ENCODE measurements at places on chromosomes 3 and 15.

- no peak for DNase-seq
Measured at GRCh38 chr3:13791198-13792050, 88.4 kb downstream of the WNT7A start.

- DNase-seq, result no peak
Measured at GRCh38 chr15:77812664-77813063, 180.0 kb upstream of the LINGO1 start.

GRCh38 chr3:17481116-17481515 lies 261.3 kb downstream of the TBC1D5 start:
- no peak for DNase-seq

- DNase-seq, result no peak
Measured at GRCh38 chr15:51672913-51673857, 8.1 kb upstream of the SCG3 start.

DNA sequence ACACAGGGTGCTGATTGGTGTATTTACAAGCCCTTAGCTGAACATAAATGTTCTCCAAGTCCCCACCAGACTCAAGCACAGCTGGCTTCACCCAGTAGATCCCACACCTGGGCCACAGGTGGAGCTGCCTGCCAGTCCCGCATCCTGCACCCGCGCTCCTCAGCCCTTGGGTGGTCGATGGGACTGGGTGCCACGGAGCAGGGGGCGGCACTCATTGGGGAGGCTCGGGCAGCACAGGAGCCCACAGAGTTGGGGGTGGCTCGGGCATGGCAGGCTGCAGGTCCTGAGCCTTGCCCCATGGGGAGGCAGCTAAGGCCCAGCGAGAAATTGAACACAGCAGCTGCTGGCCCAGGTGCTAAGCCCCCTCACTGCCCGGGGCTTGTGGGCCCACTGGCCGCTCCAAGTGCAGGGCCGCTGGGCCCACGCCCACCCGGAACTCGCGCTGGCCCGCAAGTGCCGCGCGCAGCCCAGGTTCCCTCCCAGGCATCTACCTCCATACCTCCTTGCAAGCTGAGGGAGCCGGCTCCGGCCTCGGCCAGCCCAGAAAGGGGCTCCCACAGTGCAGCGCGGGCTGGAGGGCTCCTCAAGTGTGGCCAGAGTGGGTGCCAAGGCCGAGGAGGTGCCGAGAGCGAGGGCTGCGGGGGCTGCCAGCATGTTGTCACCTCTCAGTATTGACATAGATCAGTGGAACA lies 442.7 kb downstream of the OCA2 start:
- DNase-seq, result no peak

DNA sequence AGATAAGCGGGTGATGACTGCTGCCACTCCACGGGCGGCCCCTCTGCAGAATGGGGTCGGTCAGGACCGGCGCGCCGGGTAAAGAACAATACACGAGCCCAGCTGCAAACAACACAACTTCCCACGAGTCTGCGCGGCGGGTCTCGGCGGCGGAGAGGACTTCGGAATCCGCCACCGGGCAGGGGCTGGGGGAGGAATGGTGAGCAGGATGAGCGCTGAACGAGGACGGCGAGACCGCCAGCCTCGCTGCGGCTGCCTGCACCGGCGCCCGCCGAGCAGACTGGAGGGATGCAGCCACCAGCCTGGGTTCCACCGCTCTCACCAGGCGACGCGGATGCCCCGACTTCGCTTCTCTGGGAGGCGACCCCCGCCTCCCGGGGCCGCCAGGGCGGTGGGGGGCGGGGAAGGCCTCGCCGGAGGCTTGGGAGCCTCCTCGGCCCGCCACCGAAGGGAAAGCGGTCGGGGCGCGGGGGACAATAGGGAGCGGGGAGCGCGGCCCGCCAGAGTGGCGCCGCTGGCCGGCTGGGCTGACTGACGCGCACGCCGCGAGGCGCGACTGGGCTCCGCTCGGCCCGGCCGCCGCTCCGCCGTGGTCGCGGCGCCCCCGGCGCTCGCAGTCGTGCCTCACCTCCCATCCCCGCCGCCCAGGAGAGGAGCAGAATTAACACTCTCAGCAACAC lies 515 bp downstream of the ADAM10 start:
- no peak for DNase-seq

DNA sequence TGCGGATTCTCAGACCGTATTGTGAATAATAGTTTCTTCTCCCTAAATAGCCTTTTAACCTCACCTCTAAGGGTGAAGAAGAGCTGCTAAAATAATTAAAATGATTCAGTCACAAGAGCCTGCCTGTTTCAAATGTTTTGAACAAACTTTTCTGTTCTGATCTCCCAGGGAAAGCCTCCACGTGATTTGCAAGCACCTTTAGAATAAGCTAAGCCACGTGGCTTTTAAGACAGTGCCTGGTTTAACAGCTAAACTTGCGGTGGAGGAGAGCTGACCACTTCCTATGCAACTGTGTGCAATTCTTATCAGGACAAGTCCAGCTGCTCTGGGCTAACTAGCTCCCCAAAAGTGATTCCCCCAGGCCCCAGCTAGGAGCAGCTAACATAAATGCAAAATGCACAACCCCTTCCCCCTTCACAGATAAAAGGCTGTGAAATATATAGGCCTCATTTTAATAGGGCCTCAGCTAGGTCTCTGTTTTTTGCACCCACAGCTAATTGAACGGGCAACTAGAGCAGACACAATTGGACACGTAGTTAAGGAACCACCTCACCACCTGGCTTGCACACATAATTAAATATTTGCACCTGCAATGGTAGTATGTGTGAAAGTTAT lies 401.2 kb upstream of the NR2F2 start:
- no peak for DNase-seq

- DNase-seq, result no peak
Measured at GRCh38 chr3:139629033-139629432, 48.7 kb downstream of the NMNAT3 start.

- peak; percentile 55 for DNase-seq
Measured at GRCh38 chr15:55916666-55917409, 76.6 kb downstream of the NEDD4 start.

GRCh38 chr3:60774617-60775016 lies 476.6 kb downstream of the FHIT start:
- no peak for DNase-seq

- DNase-seq, result peak; percentile 98
Measured at GRCh38 chr3:40971191-40972168, 227.8 kb upstream of the CTNNB1 start.

DNA sequence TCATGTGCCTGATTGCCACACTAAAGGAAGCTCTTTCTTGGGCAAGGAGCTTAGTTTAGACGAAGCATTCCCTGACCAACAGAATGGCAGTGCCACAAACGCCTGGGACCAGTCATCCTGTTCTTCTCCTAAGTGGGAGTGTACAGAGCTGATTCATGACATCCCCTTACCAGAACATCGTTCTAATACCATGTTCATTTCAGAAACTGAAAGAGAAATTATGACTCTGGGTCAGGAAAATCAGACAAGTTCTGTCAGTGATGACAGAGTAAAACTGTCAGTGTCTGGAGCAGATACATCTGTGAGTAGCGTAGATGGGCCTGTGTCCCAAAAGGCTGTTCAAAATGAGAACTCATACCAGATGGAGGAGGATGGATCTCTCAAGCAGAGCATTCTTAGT lies 18.4 kb downstream of the SENP5 start:
- DNase-seq, result no peak

DNA sequence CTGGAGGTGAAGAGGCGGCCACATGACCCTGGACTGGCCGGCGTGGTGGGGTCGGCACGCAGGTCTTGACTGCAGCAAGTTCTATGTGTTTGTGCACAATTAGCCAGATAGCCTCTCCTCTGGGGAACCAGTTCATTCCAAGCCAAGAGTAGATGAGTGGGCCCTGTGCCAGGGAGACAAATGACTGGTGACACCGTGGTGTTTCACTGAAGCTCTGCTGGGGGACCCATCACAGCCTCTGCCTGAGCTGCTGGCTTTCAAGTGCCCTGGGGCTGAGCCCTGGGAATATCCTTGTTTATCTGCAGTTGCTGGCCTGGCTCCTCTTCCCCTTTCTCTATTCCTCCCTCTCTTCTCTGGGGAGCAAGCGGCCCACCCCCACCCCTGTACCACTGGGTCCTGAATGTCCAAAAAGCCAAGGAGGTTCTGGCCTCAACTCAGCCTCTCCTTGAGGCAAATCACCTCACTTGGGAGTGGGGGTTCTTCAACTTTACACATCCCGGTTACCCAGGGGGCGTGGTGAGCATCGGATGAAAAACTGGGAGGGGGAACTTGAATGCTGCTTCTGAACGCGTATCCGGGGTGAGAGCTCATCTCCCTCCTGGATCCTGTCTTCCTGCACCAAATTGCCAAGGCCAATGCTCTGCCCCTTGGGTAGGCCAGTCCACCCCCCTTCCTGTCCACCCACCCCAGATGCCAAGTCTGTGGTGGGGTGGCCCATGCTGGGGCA lies 199.6 kb upstream of the LYSMD4 start:
- no peak for DNase-seq

- DNase-seq, result no peak
Measured at GRCh38 chr15:49987198-49987785, 131.7 kb downstream of the ATP8B4 start.

DNA sequence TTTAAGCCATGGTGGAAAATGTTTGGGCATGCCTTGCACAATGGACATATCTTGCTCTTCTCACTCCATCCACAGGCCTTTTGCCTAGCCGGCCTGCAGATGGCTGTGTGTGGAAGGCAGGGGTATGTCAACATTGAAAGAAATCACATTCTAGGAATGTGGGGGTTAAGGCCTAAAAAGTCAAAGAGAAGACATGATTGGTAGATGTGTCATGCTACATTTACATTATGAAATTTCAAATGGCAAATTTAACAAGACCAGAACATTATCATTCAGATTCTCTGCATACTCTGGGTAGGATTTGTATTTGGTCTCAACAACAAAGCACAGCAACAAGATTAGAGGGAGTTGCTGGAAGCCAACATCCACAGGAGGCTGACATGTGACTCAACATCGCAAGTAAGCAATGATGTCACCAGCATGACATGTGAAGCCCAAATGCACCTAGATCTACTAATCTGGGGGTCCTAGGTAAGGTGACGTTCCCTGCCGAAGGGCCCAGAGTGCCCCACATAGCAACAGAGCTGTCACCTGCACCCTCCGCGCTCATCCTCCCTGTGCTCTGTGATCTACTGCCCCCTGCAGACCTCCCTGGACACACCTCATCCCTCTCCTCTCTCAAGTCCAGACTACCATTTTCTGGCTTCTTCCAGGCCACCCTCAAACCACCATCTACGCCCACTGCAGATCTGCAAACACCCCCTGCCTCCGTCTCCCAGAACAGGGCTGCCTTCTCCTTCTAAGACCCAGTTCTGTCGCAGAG lies 39.4 kb downstream of the CLDN18 start:
- peak; percentile 21 for DNase-seq

- no peak for DNase-seq
Measured at GRCh38 chr3:54928046-54928770, at the start of gene LRTM1. Gene LRTM1, minus strand, starts transcription at chr3:54928059. Its CDS starts 148 bp downstream, at chr3:54927911.

- no peak for DNase-seq
Measured at GRCh38 chr15:97023488-97023844, 693.0 kb downstream of the NR2F2 start.

GRCh38 chr15:70763120-70763949 lies at the start of gene UACA:
Gene UACA, minus strand, starts transcription at chr15:70763558. Its CDS starts 151 bp downstream, at chr15:70763407.
- DNase-seq, result peak; percentile 91

- no peak for DNase-seq
Measured at GRCh38 chr3:171845481-171846284, 2.5 kb downstream of the TMEM212 start.

- DNase-seq, result no peak
Measured at GRCh38 chr3:156620260-156620659, 54.1 kb upstream of the TIPARP start.

GRCh38 chr3:134333522-134334181 lies 40.6 kb downstream of the AMOTL2 start:
- DNase-seq, result no peak

DNA sequence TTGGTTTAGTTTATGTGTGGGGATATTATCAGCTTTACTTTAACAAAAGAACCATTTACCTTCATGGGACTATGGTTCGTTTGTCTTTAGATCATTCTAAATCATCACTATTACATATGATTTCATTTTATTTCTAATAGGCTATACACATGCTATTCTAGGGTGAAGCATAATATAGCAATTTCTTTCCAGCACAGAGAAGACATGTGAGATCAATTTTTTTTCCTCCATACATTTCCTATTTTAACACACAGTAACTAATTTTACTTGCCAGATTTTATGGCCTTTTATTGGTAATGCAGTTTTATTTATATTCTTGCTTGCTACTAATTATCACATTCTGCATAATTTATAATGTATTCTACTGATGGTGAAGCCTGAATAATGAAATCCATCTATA lies 287.1 kb downstream of the ROBO1 start:
- no peak for DNase-seq

DNA sequence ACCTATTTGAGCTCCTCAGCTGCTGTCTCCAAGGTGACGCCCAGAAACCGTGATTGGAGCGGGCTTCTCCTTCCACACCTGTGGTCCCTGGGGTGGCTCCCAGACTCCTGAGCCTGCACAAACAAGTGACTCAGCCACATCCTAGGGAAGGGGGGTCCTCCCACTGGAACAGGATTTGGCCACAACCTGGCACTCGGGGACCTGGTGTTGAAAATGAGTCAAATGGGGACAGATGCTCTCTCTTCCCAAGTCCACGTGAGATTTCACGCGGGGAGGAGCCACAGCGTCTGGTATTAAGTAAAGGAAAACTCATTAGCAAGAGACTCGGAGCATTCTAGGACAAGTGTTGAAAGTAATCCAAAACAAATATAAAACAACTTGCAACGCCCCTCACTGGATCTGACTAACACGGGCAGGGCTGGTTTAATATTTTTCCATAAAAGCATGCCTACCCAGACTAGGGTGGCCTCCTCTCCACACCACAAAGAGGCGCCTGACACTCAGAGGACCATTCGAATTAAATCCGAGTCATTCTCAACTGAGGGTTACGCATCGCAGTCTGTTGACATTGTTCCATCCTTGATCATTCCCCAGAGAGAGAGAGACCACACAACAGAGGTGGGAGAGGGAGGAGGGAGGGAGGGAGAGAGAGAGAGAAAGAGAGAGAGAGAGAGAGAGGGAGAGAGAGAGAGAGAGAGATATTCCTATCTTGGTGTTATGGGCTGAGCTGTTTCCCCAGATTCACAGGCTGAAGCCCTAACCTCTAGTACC lies 74.4 kb downstream of the MGLL start:
- peak; percentile 93 for DNase-seq

DNA sequence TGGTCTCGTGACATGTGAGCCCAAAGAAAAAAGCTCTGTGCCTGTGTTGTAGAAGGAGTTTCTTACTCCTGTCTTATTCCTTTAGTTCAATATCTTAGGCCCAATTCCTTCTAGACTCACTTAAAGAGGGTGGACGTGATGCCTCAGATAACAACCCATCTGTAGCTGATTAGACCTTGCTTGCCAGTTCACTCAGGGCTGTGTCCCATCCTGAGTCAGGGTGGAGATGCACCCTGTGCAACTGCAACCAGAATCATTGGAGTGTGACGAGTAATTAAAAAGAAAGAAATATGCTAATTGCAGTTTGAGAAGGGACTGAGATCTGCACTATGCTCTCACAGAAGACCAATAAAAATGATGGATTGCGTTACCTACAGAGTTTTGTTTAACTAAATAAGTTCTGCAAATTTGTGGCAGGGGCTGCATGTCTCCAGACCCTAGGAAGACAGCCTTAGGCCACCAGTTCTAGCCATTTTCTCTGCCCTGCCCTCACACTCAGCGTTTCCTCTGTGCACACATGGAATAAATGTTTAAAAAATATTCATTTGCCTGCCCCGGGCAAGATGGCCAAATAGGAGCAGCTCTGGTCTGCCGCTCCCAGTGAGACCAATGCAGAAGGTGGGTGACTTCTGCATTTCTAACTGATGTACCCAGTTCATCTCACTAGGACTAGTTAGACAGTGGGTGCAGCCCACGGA lies 83.0 kb downstream of the MOBP start:
- no peak for DNase-seq

Measured in stromal cell of bone marrow (primary cell).